ENCODE measurements at places on chromosomes 6 and 20. TPM values are rescaled to one million over a fixed set of nuclear protein-coding genes. Genes with fewer than 3 reads are reported as not detected.

GRCh38 chr6:48765352-48765961 is 654.5 kb upstream of the PTCHD4 start:
- peak; percentile 59 for DNase-seq

DNA sequence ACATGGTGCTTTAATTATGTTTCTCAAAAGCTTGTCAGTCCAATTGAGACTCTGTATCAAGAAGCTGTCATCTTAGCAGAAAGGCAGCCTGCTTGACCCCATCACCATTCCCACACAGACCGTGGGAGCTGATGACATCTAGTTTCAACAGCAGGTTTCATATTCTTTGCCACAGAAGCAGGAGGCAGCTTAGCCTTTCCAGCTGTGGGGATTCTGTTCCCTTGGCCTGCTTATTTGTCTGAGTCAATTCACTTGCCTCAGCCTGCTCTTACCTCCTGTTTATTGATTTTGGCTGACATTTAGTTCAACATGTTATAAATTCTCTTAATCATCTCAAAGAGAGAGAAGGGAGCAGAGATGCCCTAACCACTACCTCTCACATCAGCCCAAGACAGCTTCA is 527.7 kb downstream of the ADGRB3 start:
- DNase-seq = no peak

GRCh38 chr6:7047128-7047527 is 60.6 kb upstream of the RREB1 start:
- no peak for DNase-seq

GRCh38 chr6:73564578-73565345 is 43.9 kb upstream of the EEF1A1 start:
- DNase-seq = no peak

GRCh38 chr20:49045440-49046086 is 549 bp upstream of the CSE1L start:
- no peak for DNase-seq

DNA sequence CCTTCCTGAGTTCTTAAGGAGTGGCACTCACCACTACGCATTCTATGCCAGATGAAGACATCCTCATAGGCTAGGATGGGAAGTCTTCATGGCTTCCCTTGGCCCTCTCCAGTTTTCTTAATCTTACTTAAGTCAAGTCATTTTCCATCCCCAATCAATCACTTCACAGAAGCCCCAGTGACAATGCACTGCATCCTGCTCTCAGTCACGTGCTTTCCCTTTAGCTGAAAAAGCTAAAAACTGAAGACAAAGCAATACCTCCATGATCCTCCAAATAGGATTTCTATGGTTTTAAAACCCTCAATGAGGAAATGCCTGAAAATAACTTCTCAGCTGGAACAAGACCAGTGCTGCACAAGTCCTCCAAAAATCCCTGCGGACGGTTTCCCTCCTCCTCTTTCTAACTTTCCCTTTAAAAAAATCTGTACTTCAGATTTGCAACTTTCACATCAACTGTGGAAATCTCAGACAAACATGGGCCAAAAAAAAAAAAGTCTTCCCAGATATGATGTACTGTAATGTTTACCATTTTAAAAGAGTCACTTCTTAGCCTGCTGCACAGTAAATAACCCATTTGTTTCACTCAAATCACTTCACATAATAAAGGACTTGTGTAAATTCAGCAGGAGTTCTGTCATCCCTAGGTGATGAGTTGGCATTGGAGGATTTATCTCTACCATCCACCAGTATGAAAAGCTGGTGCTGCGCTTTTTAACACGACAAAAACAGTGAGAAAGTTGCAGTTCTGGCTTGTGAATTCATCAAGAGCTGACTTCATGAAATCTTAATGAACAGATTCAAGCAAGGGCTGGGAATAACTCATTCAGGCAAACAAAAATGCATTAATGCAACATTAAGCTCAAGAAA is 590.0 kb upstream of the NOX3 start:
- DNase-seq = no peak

- no peak for DNase-seq
These were observed 28.2 kb upstream of the SALL4 start for GRCh38 chr20:51830538-51830937.

DNA sequence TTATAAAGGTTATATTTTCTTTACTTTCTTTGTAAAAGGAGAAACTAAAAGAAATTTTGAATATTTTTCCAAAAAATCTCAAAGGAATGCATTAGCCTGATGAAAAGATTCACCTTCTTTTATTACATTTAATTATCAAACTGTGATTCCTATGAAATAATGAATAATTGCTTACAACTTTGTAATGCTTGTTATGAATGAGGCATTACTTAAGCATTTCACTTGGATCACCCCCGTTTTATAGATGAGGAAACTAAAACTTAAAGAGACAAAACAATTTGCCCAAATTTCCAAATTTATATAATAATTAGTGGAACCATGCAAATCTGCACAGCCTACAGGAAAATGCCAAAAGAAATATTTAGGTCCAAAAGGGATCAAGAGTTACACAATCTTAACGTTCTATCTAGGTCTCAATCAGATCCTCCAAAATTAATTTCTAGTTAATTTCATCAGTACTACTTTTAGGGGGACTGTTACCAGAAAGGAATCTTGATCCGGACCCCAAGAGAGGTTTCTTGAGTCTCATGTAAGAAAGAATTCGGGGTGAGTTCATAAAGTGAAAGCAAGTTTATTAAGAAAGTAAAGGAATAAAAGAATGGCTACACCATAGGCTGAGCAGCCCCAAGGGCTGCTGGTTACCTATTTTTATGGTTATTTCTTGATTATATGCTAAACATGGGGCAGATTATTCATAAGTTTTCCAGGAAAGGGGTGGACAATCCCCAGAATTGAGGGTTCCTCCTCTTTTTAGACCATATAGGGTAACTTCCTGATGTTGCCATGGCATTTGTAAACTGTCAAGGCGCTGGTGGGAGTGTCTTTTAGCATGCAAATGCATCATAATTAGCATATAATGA is 288.0 kb downstream of the ADGB start:
- no peak for DNase-seq

GRCh38 chr6:2693231-2693630 is 57.5 kb downstream of the MYLK4 start:
- no peak for DNase-seq

- no peak for DNase-seq
These were observed 203.0 kb downstream of the FARS2 start for GRCh38 chr6:5464099-5464885.

- DNase-seq = no peak
These were observed 8.9 kb downstream of the MANBAL start for GRCh38 chr20:37298190-37298939.

DNA sequence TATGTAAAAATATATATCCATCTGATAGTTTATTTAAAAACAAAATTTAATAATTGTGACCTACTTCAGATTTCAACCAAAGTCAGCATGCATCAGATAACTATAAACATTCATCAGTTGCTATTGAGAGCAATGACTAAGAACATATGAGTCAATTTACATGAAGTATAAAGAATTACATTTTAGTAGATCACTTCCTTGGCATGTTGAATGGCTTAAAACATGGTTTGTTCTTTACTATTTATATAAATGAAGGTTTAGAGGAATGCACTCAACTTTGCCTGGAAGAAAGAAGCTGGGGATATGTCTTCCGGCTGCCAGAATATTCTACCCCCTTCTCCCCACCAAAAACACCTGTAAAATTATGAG is 6.4 kb upstream of the FAM217A start:
- DNase-seq = no peak

DNA sequence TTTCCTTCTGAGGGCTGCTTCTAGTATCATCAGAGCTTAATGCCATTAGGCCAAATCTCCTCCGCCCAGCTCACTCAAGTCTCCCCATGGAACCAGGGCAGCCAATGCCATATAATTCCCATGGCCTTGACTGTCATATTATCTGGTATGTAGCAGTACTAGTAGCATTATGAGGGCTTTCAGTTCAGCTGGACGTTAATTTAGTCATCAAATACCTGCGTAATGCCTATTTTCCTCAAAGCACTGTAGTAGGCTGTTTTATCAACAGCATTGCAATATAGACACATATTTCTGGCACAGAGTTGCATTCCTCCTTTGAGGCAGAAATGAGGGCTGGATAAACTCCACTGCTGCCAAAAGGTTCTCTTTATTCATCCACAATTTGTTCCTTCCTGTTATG is 1.7 kb downstream of the KCTD20 start:
- DNase-seq = no peak

PEX3 gene
- total RNA-seq = 12.9 TPM

TINAG gene
- total RNA-seq = not detected

CCN6 gene
- total RNA-seq = not detected
